Mesothelial cell of epicardium (in vitro differentiated cells): ENCODE measurements at places on chromosomes 7 and 10. TPM values are rescaled to one million over a fixed set of nuclear protein-coding genes. Genes with fewer than 3 reads are reported as not detected.

- H3K27me3 ChIP-seq: no peaks in the 10 kb centered on the region
- no peak overlapping the region for H3K27ac ChIP-seq
- H3K4me1 ChIP-seq: no peaks in the 10 kb centered on the region
- no peak overlapping the region for H3K4me3 ChIP-seq
- H3K36me3 ChIP-seq: peaks cover 2% of the 10 kb centered on the region
Measured at GRCh38 chr10:126950401-126951105, 45.3 kb downstream of the DOCK1 start.

GRCh38 chr10:121658611-121659010, 60.4 kb upstream of the FGFR2 start:
- H3K36me3 ChIP-seq: no peaks in the 10 kb centered on the region
- DNase-seq: no peak
- H3K4me3 ChIP-seq: no peak overlapping the region
- no peak overlapping the region for H3K27ac ChIP-seq
- H3K4me1 ChIP-seq: no peaks in the 10 kb centered on the region
- no peaks in the 10 kb centered on the region for H3K27me3 ChIP-seq

GRCh38 chr10:48456361-48456804, 148.5 kb downstream of the ARHGAP22 start:
- no peak for DNase-seq
- H3K36me3 ChIP-seq: no peaks in the 10 kb centered on the region
- no peak overlapping the region for H3K27ac ChIP-seq
- no peaks in the 10 kb centered on the region for H3K27me3 ChIP-seq
- H3K4me1 ChIP-seq: peaks cover 42% of the 10 kb centered on the region

DNA sequence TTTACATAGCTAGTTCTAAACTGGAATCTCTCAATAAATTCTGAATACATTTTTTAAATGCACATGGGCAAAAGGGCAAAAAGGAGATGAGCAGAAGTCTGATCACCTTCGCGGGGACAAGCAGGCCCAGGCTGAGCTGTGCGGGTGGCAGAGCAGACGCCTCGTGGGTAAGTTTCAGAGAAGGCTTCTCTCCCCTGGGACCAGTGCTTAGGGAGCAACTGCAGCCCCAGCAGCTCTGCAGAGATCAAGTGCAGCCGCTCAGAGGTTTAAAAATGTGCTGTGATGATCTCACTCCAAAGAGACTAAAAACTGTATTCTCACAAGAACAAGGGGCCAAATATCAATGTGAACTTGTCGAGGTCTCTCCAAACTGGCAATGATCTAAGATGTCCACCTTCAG, 264.3 kb upstream of the RNF32 start:
- no peak for DNase-seq
- no peaks in the 10 kb centered on the region for H3K36me3 ChIP-seq
- H3K4me1 ChIP-seq: no peaks in the 10 kb centered on the region
- H3K27ac ChIP-seq: no peak overlapping the region
- H3K27me3 ChIP-seq: no peaks in the 10 kb centered on the region
- H3K4me3 ChIP-seq: no peak overlapping the region

DNA sequence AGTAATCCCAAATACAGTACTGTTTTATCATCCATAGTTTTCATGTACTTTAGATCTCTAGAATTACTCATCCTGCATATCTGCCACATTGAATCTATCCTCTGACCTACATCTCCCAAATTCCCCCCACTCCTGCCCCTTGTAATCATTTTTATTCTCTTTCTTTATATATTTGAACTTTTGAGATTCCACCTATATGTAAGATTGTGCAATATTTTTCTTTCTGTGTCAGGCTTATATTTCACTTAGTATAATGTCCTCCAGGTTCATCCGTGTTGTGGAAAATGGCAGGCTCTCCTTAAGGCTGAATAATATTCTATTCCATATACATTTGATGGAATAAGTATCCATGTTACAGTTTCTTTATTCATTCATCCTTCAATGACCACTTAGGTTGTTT, 640.4 kb downstream of the POM121L12 start:
- no peaks in the 10 kb centered on the region for H3K27me3 ChIP-seq
- H3K4me3 ChIP-seq: no peak overlapping the region
- H3K27ac ChIP-seq: no peak overlapping the region
- H3K4me1 ChIP-seq: peaks cover 4% of the 10 kb centered on the region

DNA sequence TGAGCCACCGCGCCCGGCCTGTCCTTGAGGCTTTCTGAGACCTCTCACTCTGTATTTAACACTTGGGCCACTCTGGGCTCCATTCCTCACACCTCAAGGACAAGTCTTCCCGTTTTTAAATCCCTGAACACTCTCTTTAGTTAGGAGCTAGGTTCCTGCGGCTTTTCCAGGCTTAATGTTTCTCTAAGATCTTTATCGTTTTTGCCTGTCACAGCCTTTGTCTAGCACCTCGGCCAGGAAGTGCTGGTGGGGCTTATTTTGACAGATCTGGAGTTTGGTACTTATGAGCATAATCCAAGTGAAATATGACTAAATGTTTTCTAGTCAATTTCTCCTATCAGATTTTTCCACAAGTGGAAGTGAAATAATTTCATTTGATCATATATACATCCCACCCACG, 186.6 kb downstream of the DPY19L1 start:
- peaks cover 8% of the 10 kb centered on the region for H3K27me3 ChIP-seq
- H3K4me1 ChIP-seq: peaks cover 6% of the 10 kb centered on the region
- no peak for DNase-seq
- no peaks in the 10 kb centered on the region for H3K36me3 ChIP-seq
- no peak overlapping the region for H3K4me3 ChIP-seq

- H3K27ac ChIP-seq: no peak overlapping the region
- H3K4me1 ChIP-seq: no peaks in the 10 kb centered on the region
- no peak overlapping the region for H3K4me3 ChIP-seq
- H3K36me3 ChIP-seq: peaks cover 4% of the 10 kb centered on the region
- no peak for DNase-seq
Measured at GRCh38 chr7:124856299-124856888, 73.2 kb downstream of the POT1 start.

DNA sequence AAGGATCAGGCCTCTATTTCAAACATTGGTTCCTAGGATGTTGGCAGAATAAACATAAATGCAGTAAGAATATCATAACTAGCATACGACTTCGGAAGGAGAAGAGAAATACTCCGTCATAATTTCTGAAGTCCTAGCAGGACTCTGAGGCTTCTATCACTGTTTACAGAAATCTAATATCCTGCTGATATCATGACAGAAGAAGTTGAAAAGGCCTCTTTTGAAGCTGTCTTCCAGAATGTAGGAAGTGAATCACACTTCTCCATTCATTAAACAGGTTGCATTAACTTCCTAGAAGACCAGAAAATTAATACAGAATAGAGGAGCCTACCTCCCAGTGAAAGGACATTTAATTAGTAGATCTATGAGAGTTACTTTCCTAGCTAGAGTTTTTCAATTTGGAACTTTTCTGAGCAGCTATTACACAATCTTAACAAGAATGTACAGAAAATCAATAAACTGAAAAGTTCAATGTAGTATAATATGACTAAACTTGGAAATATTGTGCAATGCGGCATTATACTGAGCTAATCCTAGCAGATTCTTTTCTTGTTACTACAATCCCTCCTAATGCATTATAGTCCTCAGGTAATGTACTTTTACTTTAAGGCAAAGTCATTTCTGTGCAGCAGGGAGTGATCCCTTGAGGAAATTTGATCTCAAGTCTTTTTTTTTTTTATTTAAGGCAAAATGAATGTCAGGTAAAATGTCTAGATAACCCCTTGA, 622.6 kb upstream of the CELF2 start:
- H3K4me1 ChIP-seq: no peaks in the 10 kb centered on the region
- H3K27ac ChIP-seq: no peak overlapping the region
- H3K27me3 ChIP-seq: no peaks in the 10 kb centered on the region
- peaks cover 2% of the 10 kb centered on the region for H3K36me3 ChIP-seq
- no peak for DNase-seq

DNA sequence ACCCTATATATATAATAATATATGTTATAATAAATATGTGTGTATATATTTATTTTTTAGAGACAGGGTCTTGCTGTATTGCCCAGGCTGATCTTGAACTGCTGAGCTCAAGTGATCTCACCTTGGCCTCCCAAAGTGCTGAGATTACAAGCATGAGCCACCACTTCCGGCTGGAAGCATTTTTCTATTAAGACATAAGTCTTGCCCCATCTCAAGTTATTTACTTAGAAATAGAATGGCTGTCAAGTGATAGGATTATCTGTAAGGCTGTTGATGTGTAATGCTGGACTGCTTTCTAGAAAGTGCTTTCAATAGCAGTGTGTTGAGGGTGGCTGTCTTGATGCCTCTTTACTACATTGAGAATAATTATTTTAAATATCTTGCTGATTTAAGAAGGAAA, 65.2 kb downstream of the ZMYND11 start:
- H3K27me3 ChIP-seq: no peaks in the 10 kb centered on the region
- no peak for DNase-seq
- no peak overlapping the region for H3K4me3 ChIP-seq
- peaks cover 2% of the 10 kb centered on the region for H3K36me3 ChIP-seq
- no peaks in the 10 kb centered on the region for H3K4me1 ChIP-seq

DNA sequence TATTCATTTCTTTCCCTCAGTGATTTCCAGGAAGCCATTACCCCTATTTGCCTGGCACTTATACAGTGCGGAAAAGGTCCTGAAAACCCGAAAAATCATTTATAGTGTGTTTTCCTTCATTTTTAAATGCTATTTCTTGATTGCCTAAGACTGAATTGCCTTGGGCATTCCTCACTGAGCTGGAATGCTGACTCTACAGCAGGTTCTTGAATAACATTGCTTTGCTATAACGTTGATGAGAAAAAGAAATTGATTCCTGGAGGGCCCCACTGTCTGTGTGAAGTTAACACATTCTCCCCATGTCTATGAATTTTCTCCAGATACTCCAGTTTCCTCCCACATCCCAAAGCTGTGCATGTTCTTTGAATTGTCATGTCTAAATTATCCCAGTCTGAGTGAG, 308.5 kb downstream of the EXOC4 start:
- H3K4me1 ChIP-seq: peaks cover 5% of the 10 kb centered on the region
- no peak overlapping the region for H3K4me3 ChIP-seq
- DNase-seq: no peak
- no peak overlapping the region for H3K27ac ChIP-seq
- no peaks in the 10 kb centered on the region for H3K36me3 ChIP-seq

DNA sequence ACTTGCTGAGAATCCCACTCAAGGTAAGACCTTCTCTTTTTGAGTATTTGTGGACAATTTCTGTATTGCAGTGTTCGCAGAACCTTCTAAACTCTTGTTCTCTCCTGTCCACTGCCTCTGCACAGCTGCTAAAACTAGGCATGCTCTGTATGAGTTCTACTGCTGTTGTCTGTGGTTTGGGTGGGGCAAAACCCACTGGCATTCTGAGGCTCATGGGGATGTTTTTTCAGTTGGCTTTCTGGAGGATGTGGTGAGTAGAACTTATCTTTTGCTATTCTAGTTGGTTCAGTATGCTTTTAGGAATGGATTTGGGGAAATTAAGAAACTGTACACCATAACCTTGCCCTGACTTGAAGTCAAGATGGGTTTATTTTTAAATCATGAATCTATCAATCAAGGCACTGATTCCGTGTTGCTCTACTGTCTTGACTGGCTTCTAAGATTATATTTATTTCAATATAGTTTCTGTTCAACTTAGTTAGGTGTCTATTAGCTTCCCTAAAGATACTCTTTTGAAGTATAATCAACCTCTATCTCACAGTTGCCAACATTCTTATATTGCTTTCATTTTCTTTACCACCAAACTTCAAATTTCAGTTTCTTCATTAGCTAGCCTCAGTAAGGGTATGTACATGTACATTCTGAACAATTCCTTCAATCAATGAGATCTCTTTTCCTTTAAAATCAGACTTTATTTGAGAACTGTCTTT, 25.0 kb upstream of the C1GALT1 start:
- H3K27me3 ChIP-seq: no peaks in the 10 kb centered on the region
- H3K27ac ChIP-seq: no peak overlapping the region
- no peak overlapping the region for H3K4me3 ChIP-seq

- H3K36me3 ChIP-seq: no peaks in the 10 kb centered on the region
- no peaks in the 10 kb centered on the region for H3K4me1 ChIP-seq
- H3K4me3 ChIP-seq: no peak overlapping the region
- no peak overlapping the region for H3K27ac ChIP-seq
Measured at GRCh38 chr7:1341361-1342089, 108.9 kb downstream of the UNCX start.

DNA sequence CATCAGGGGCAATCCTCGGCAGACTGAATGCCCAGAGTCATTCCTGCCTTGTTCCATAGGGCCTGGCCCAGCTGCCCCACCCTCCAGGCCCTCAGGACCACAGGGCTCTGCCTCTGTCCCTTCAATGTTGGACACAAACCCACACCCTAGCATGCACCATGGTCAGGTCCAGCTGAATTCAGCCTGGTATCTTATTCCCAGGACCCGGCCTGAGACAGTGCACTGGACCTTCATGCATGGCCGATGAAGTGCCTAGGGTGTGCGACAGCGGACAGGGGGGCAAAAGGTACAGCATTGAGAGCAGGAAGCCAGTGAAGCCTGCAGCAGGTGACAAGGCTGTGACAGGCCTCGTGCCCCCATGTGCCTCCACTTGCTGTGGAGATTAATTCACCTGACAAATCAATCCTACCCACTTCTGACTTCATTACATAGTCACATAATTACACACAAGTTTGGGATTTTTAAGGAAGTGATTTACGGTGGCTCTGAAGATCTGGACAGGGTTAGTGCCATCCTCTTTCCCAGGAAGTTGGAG, 261.9 kb downstream of the GRID1 start:
- peaks cover 11% of the 10 kb centered on the region for H3K27me3 ChIP-seq
- DNase-seq: no peak
- H3K27ac ChIP-seq: no peak overlapping the region
- no peaks in the 10 kb centered on the region for H3K4me1 ChIP-seq
- H3K4me3 ChIP-seq: no peak overlapping the region

The TUBB8 gene
- 0.33 to 0.67 TPM (median 0.41 TPM) in 3 replicates for total RNA-seq

The OR2A7 gene
- total RNA-seq: 10.8 to 11.3 TPM (median 11.1 TPM) in 3 replicates

The SPDYE11 gene
- total RNA-seq: 0.11 to 0.18 TPM in 2 of 3 replicates, not detected in the other

The FOXP2 gene
- total RNA-seq: 13.9 to 18.2 TPM (median 15.3 TPM) in 3 replicates
